AG08395 (cell line): ENCODE measurements at places on chromosomes 6 and 20.

DNA sequence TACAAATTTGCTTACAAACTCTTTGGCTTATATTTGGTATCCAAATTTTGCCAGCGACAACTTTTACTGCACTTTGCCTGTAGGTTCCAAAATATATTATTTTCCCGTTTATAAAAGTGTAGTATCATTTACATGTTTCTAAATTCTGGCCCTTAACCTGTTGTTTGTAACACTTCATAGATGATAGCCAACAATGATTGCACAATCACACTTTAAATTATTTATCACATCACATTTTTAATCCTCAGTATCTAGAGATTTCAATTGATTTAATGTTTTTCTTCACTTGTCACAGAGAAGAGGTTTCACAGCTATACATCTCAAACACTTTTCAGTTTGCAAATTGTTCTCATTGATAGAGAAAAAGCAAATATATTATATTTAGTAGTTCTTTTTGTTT, 1151.2 kb upstream of the EYS start:
- DNase-seq: no peak

GRCh38 chr6:86193821-86194220, 551.1 kb upstream of the SYNCRIP start:
- no peak for DNase-seq

DNA sequence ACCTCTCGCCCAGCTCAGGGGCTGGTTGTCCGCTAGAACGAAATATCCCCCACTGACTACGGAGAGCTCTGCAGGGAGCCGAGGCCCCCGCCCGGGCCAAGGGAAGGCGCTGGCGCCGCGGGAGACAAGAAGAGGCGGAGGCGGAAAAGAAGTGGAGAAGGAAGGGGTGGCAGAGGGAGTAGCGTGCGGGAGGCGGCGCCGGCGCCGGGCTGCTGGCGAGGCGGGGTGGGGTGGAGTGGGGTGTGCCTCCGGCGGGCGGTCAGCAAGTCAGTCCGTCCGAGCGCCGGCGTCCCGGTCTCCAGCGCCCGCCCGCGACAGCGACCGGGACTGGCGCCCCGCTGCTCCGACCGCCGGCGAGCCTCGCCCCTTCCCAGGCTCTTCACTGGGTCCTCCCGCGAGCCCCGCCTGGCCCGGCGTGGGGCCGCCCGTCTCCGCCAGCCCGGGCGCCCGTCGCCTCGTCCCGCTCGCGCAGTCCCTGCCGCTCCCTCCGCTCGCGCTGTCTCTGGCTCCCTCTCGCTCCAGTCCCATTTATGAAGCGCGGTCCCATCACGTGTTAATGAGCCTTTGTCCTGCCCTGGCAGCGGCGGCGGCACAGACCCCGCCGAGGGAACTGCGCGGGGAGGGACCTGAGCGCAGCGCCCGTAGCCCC, at the start of gene CNR1:
TSS of gene CNR1 (minus strand) at position 504 of the 649 bp plus-strand sequence. CDS start 21,073 bp downstream, outside the sequence.
- DNase-seq: peak; percentile 17

GRCh38 chr6:136511397-136511796, 38.8 kb downstream of the MAP7 start:
- DNase-seq: no peak

- no peak for DNase-seq
Measured at GRCh38 chr6:116349216-116349615, 21.5 kb upstream of the DSE start.

DNA sequence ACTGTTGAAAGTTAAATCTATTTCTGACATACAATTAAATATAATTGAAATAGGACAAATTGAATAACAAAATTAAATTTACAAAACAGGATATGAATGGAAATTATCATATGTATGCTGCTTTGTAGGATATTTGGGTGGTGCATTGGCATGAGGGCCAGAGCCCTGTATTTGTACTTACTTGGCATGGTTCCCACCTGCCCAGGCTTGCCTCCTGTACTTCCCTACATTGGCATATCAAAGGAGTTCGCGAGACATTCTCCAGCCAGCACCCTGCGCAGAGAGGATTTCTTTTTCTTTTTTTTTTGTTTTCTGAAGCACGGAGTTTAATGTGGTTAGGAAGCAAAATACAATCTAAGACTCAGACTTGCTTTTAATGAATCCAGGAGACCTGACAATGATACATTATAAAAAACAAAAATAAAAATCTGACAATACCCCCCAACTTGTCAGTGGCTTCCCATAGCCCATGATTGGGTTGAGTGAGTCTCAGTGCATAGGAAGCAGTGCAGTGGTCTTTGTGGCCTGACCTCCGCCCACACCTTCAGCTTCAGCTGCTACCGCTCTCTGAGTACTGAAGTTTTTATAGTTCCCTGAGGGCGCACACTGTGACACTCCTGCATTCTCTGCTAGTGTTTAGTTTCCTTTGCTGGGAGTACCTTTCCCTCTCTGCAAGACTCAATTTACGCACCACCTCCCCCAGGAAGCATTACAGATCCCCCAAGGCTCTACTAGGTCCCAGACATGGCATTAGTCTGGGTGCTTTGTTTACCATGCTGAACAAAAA, 440.8 kb downstream of the UTRN start:
- DNase-seq: no peak

GRCh38 chr6:23245572-23245971, 676.2 kb downstream of the HDGFL1 start:
- peak; percentile 6 for DNase-seq

DNA sequence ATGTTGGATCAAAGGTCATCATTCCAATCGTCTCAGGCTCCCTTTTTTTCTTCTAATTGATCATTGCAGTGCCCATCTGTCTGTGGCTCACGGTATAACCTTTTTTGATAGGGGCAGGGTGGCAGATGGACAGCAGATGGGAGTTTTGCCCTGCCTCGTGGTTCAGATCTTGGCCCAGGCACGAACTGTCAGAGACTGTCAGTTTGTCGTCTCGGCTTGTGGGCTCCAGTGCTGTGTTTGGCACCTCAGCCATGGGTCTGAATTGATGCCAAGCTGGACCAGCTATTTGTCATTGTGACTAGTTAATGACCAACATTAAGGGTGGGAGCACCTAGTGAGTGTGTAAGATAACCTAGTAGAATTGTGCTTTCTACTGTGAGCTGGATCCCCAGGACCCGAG, 197.6 kb downstream of the PRL start:
- no peak for DNase-seq

DNA sequence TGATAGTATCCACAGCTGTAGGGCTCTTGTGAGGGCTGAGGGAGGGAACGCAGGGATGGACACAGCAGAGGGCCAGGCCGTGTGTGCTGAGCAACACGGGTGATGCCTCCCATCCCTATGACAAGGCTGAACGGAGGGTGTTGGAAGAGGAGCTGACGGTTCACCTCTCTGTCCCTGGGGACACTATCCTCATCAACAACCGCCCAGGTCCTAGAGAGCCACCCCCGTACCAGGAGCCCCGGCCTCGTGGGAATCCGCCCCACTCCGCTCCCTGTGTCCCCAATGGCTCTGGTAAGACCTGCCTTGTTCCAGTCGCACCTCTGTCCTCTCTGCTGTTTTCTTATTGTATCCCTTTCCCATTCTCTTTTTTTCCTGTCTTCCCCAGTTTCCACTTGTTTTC, 10.1 kb downstream of the DDR1 start:
- DNase-seq: no peak

DNA sequence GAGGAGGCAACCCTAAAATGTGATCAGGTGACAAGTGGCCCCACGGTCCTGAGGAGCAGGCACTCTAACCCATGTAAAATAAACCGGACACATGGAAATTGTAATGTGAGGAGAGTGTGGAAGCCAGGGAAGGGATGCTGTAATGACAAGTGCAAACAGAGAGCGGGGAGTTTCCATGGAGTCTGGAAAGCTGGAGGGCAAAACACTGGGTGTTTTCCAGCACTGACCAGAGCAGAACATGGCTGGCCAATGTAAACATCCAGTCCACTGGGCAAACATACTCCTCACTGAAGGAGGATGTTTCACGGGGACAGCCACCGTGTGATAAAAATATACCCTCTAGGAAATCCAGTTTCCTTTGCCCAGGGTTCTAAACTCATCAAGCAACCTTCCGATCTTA, 219.0 kb upstream of the JARID2 start:
- no peak for DNase-seq

- DNase-seq: no peak
Measured at GRCh38 chr6:149900620-149901443, 2.9 kb upstream of the RAET1E start.

GRCh38 chr20:39849664-39850063, 839.4 kb downstream of the MAFB start:
- DNase-seq: peak; percentile 95

GRCh38 chr6:3233321-3233720, 5.9 kb upstream of the TUBB2B start:
- no peak for DNase-seq
